Fibroblast of lung (primary cell): ENCODE measurements at places on chromosomes 11 and 22.

DNA sequence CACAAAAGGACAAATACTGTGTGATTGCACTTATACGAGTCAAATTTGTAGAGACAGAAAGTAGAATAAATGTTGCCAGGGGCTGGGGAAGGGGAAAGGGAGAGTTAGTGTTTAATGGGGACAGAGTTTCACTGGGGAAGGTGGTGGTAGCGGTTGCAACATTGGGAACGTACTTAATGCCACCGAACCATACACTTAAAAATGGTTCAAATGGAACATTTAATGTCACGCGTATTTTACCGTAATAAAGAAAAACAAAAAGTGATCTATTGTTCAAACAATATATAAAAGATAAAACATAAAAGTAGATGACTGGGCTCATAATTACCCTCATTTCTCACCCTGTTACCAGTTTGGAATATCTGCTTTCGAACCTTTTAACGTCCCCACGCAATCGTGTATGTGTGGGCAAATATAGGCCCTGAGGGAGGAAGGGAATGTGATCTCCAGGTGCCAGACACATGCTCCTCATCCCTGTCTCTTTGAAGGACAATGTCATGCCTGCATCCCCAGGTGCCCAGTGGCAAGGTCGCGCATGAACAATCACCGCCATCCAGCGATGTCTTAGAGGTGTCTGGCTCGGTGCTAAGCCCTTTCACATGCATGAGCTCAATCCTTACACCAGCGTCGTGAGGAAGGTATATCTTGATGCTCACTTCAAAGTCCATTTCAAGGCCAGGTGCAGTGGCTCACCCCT, 35.3 kb downstream of the LIF start:
- DNase-seq, result no peak

- peak; percentile 43 for DNase-seq
These were observed 49.1 kb downstream of the JAM3 start for GRCh38 chr11:134118006-134118405.

DNA sequence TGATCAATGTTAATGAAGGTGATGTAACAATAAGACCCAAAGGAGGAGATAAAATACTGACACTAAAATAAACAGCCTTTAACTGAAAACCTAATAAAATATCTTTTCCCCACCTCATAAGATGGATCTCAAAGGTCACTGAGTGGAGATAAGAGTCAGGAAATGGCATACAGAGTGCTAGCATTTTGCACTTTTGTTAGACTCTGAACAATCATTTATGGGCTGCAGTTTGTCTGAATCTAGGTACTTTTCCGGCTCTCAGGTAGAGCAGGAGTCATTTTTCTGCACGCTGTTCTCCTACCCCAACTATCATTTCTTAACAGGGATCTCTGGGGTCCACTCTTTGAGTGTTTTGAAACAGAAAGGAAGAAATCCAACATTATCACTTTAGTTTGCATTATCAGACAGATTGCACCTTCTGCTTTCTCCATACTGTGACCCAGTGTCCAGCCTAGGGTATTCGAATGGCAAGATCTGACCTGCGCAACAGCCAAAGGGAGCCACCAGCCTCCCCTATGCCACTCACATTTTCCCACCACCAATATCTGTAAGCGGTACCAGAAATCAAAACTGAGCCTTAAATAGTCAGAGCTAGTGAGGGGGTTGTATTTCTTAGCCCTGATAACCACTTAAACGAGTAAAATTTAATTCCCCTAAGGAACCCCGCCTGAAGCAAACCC, 863 bp downstream of the SIAE start:
- DNase-seq, result no peak

- peak; percentile 12 for DNase-seq
These were observed 342.3 kb downstream of the LARGE1 start for GRCh38 chr22:33577862-33578411.

- peak; percentile 88 for DNase-seq
These were observed 403 bp upstream of the SBF2 start for GRCh38 chr11:10294290-10294953.
